ENCODE measurements at places on chromosomes 12 and 14.
A peak's percentile ranks its signal among the peaks of the same experiment; 100 is the strongest.

GRCh38 chr12:91140026-91140931 is 29.0 kb upstream of the LUM start:
- DNase-seq, result no peak

- no peak for DNase-seq
Measured at GRCh38 chr14:73655851-73656250, 11.1 kb downstream of the DNAL1 start.

DNA sequence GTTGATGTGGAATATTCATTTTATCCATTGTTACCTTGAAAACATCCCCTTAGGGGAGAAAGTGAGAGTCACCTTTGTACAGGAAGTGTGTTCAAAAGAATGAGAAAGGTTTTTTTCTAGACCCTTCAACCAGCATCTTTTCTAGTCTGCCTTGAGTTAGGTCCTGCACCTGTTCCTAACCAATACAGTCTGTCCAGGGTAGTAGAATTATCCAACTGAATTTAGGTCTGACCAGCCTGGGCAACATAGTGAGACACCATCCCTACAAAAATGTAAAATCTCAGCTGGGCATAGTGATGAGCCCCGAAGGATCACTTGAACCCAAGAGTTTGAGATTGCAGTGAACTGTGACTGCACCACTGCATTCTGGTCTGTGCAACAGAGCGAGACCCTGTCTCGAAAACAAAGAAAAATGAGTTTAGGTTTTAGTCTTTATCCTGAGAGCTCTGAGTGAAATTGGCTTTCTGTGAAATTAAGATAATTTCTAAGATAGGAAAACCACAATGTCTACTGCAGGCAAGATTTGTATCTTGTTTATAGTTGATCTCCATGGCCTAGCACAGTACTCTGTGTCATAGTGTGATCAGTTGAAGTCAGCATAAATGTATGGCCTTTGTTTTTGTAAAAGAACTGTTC is 25.2 kb downstream of the ARHGAP5 start:
- no peak for DNase-seq

DNA sequence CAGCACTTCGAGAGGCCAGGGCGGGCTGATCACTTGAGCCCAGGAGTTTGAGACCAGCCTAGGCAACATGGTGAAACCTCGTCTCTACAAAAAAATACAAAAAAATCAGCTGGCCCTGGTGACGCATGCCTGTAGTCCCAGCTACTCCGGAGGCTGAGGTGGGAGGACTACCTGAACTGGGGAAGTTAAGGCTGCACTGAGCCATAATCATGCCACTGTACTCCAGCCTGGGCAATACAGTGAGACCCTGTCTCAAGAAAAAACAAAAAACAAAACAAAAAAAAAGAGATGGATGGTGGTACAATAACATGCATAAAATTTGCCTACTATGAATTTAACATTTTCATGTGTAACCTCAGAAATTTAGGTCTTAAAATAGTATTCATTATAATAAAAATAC is 2.2 kb downstream of the THAP2 start:
- no peak for DNase-seq

DNA sequence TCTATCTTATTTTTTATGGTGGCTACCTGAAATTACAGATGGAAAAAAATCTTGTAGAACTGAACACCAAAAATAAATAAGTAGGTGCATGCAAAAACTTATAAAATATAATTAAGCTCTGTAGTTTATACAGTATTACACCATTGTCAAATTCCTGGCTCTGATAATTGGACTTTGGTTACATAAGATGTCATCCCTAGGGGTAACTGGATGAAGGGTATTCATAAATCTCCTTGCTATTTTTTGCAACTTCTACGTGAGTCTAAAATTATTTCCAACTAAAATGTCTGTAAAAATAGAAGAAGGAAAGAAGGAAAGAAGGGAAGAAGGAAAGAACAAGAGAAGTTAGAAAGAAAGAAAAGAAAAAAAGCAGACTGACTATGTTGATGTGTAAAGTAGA is 716.6 kb downstream of the BCL11B start:
- no peak for DNase-seq

DNA sequence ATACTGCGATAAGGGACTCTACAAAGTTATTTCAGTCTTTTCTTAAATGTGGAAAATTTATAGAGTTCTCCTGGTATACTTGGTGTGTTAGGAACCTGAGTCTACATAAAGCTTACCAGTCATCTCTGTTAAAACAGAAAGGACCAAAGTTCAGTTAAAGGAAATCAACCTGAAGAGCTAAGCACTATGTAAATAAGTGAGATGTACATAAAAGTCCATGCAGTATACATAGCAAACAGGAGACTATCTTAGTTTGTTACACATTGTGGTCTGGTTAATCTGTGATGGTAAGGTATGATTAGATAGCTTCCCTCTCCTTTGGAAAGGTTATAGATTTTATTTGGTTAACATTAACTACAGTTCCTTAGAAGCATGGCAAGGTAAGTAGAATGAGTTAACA is 75.9 kb downstream of the ATP2B1 start:
- no peak for DNase-seq

GRCh38 chr14:78509516-78509915 is 339.3 kb downstream of the NRXN3 start:
- no peak for DNase-seq

DNA sequence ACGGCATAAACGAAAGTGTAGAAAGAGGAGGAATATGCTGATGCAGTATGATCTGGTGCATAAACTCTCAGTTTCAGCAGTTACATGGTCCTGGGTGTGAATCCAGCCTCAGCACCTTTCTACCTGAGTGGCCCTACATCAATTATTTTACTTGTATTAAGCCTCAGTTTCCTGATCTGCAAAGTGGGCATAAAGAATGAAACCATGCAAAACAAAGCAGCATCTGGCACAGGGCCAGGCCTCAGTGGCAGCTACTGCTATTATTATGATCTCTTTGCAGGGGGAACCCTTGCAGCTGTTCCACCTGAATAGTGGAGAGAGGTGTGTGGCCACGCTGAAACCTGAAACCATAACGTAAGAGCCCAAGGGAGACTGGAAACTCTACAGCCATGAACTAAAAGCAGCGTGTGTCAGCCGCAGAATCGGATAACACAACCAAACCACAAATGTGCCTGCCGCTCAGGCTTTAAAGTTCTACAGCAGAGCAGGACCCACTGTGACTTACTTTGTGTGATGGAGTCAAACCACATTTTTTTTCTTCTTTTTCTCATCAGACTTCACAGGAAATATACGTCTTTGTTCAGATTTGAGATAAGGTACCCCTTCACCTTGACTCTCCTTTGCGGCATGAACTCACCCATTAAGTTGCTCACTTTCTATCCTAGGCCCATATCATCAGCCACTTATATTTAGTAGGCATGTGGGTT is 29.2 kb upstream of the FOS start:
- DNase-seq, result no peak

GRCh38 chr14:99871771-99872170 is 78.6 kb downstream of the EML1 start:
- DNase-seq, result no peak

- no peak for DNase-seq
Measured at GRCh38 chr14:53126731-53127130, 26.4 kb downstream of the DDHD1 start.

DNA sequence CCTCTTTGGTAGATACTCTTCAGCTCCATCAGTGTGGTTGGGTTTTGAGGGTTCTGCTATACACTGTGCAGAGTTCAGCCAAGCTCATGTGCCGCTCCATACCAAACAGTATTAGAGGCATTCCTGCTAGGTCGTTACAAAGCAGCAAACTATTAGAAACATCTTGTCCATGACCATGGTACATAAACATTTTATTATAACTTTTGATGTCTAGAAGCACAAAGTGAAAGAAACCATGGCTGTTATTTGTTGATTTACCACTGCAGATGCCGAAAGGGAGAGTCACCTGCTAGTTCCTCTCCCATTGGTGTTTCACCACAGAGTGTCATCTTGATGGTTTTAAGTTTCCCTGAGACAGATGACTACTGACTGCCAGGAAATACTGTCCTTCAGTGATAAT is 242.0 kb downstream of the ADAMTS20 start:
- no peak for DNase-seq

- no peak for DNase-seq
Measured at GRCh38 chr12:64008596-64008995, 164.1 kb downstream of the SRGAP1 start.

DNA sequence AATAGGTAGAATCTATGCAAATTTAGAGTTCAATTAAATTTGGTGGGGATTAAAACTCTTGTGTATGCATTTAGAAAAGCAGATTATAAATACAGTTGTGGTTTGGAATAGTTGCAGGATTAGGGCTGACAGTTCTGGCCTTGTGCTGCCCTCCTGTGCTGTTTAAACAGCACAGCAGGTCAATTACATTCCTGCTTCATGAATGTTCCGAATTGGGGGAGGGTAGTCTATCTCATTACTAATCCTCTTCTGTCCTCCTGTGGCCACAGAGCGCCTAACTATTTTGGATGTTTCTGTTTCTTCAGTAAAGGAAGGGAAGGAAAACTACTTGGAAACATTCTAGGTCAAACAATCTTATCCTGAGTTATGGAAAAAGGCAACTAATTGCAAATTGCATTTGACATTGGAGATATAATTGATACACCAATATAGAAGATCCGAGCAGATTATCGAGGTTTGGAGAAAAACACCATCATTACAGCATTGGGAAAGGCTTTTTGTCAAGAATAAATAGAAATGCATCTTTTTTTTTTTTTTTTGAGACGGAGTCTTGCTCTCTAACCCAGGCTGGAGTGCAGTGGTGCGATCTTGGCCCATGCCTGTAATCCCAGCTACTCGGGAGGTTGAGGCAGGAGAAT is 8.7 kb upstream of the GPR19 start:
- peak; percentile 93 for DNase-seq

All from retinal pigment epithelial cell (primary cell).